Stimulated activated CD8-positive, alpha-beta memory T cell treated with anti-CD3 and anti-CD28 coated beads, Interleukin-4, amount 100 ng/mL, for 1 hour (primary cell): ENCODE measurements at places on chromosomes 6 and 20.

DNA sequence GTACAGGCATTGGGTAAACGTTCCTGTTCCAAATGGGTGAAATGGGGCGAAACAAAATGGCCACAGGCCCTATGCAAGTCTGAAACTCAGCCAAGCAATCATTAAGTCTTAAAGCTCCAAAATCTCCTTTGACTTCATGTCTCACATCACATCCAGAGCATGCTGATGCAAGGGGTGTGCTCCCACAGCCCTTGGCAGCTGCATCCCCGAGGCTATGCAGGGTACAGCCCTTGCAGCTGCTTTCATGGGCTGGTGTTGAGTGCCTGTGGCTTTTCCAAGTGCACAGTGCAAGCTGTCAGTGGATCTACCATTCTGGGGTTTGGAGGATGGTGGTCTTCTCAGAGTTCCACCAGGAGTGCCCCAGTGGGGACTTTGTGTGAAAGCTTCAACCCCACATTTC, 270.0 kb upstream of the CDYL start:
- DNase-seq: no peak

- no peak for DNase-seq
These were observed 152.3 kb downstream of the ZMYND8 start for GRCh38 chr20:47204008-47204849.

- DNase-seq: no peak
These were observed 654 bp downstream of the FAM8A1 start for GRCh38 chr6:17600527-17601385.

- no peak for DNase-seq
These were observed 28.5 kb downstream of the C6orf15 start for GRCh38 chr6:31083742-31084354.

- DNase-seq: no peak
These were observed 106.1 kb upstream of the PTPRT start for GRCh38 chr20:43295781-43296180.
